SK-N-SH (cell line): ENCODE measurements at places on chromosomes 5 and 9. TPM values are rescaled to one million over a fixed set of nuclear protein-coding genes. Genes with fewer than 3 reads are reported as not detected.

The C9orf50 gene
- polyA plus RNA-seq, result 0.24 and 0.30 TPM in 2 replicates

The IRF1 gene
- 13.8 and 15.2 TPM in 2 replicates for polyA plus RNA-seq

The ALDOB gene
- polyA plus RNA-seq, result not detected in 2 replicates

- DNase-seq, result no peak
Measured at GRCh38 chr5:159631001-159631400, 285.3 kb upstream of the ADRA1B start.

- no peak for DNase-seq
Measured at GRCh38 chr5:176675676-176676360, 28.5 kb downstream of the TSPAN17 start.

DNA sequence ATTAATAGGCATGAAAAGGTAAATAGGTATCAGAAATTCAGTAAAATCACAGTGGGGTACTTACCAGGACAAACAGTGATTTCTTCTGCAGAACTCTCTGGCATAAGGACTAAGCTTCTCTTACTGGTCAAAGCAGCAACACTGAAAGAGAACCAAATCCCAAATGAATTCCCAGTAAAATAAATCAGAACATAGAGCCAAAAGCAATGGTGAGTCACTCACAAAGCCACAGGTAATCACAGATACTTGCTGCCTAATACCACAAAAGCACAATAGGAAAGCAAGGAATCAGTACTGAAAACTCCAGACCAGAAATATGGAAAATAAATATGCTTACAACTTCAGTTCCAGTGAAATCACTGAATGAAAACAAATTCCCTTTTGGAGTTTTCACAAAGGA lies 50.7 kb downstream of the UIMC1 start:
- no peak for DNase-seq
